ENCODE measurements at places on chromosomes 11 and 22.

- no peak for DNase-seq
Observed at GRCh38 chr22:42877597-42878340, 20.7 kb upstream of the ARFGAP3 start.

GRCh38 chr22:20869234-20869633 is 10.4 kb downstream of the SNAP29 start:
- DNase-seq = no peak

DNA sequence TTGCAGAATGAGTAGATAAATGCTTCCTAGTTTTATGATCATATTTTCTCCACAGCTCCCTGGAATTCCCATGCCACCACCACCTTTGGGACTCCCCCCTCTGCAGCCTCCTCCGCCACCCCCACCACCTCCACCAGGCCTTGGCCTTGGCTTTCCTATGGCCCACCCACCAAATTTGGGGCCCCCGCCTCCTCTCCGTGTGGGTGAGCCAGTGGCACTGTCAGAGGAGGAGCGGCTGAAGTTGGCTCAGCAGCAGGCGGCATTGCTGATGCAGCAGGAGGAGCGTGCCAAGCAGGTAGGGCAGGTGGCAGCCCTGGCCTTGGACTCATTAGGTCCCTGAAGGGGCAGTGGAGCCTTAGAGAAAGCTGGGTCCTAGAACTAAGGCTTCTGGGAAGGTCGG is 2.9 kb downstream of the SF3B2 start:
- no peak for DNase-seq

- DNase-seq = no peak
Observed at GRCh38 chr22:32164075-32164860, 5.2 kb upstream of the C22orf42 start.

- no peak for DNase-seq
Observed at GRCh38 chr11:117572129-117572528, 224.9 kb downstream of the DSCAML1 start.

- no peak for DNase-seq
Observed at GRCh38 chr11:70476669-70477068, 78.3 kb downstream of the CTTN start.

DNA sequence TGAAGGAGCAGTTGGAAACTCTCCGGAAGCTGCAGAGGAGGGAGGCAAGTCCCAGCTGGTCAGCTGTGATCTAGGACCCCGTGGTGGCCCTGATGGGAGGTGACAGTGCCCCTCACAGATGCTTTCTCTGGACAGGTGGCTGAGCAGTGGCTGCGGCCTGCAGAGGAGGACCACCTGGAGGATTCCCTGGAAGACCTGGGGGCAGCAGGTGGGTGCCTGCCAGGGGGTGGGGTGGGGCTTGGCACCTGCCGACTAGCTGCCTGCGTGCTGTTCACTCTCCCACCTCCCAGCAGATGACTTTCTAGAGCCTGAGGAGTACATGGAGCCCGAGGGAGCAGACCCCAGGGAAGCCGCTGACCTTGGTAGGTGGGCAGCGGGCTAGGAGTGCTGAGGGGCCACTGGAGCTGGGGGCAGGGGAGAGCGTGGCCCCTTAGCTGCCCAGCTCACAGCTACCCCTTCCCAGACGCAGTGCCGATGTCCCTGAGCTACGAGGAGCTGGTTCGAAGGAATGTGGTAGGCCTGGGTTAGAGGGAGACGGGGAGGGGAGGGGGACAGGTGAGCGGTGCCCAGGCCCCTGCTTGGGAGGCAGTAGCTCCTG is 3.1 kb downstream of the SCO2 start:
- DNase-seq = no peak

GRCh38 chr11:11577932-11578911 is 43.6 kb downstream of the GALNT18 start:
- DNase-seq = no peak

DNA sequence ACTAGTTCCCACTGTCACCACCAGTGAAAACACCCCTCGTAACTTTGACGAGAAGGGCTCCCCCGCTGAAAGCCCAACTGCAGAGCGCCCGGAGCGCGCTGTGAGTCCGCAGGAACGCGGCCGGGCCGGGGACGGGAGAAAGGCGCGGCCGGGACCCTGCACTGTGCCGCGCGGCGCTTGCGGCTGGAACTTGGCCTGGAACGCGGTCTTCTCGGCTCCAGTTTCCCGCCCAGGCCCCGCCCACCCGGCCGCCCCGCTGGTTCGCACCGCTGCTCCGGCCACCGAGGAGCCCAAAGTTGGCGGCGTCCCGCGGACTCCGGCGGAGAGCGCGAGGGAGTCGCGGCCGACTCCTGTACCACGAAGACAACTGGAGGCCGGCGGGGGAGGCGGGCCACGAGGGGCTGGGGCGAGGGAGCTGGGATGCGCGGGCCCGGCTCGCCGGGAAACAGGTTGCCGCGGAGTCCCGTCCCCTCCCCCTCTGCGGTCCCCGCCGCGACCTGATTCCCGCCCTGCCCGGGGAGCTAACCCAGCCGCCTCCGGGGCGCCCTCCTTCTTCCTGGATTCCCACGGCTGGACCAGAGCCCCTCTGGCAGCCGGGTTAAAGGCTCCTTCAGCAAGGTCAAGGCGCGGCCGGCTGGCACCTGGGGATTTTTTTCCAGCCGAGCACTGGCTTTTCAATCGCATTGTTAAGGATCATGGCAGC is 3.4 kb downstream of the TENM4 start:
- DNase-seq = no peak

DNA sequence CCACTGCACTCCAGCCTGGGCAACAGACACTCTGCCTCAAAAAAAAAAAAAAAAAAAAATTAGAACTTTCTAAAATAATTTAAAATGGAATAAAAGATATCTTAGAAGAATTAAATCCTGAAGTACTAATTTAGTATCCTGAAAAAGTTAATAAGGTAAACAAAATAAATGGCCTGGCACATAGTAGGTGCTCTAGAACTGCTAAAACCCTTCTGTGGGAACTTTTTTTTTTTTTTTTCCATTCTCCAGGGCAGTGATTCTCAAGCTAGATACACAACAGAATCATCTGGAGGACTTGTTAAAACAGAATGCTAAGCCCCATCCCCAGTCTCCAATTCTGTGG is 65.3 kb downstream of the MAML2 start:
- no peak for DNase-seq

DNA sequence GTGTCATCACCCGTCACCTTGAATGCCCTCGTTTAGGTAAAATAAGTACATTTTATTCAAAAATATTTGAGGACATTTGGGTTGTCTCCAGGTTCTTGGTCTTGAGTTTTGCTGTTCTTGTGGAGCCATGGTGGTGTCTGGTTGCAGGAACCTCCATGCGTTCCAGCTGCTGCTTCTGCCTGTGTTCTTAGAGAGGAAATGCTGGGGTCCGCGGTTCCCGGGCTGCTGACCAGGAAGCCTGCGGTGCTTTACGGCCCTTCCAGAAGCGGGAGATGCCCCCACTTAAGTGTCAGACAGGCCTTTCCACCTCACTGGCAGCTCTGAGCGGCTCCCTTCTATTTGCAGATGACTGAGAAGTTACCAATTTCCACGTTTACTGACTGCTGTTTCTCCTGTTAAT is 66.8 kb downstream of the LRP5 start:
- no peak for DNase-seq

- no peak for DNase-seq
Observed at GRCh38 chr22:41927813-41928212, 1.2 kb upstream of the TNFRSF13C start.

GRCh38 chr11:117985953-117986887 is at the start of gene IL10RA:
Gene IL10RA, plus strand, starts transcription at chr11:117986394. Its CDS starts 74 bp downstream, at chr11:117986468.
- peak; percentile 85 for DNase-seq

DNA sequence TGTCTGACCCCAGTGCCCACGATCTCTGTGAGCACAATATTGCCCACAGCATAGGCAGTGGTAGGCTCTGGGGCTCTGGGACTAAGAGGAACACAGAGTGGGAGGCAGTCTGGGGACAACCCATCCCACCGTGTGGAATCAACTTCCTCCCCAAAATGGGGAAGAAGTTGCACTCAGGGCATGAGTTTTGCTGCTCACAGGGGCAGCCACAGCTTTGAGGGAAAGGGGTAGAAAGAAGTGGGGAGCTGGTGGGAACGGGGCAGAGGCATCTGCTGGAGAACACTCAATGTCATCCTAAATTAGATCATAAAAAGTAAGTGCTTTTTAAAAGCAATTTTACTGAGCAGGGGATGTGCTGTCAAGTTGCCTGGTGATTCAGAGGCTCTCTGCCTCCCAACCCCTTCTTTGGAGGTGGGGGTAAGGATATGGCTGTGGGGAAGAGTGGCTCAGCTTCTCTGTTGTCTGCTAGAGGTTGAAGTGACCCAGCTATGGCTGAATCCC is 233.8 kb upstream of the NCAM1 start:
- DNase-seq = no peak

DNA sequence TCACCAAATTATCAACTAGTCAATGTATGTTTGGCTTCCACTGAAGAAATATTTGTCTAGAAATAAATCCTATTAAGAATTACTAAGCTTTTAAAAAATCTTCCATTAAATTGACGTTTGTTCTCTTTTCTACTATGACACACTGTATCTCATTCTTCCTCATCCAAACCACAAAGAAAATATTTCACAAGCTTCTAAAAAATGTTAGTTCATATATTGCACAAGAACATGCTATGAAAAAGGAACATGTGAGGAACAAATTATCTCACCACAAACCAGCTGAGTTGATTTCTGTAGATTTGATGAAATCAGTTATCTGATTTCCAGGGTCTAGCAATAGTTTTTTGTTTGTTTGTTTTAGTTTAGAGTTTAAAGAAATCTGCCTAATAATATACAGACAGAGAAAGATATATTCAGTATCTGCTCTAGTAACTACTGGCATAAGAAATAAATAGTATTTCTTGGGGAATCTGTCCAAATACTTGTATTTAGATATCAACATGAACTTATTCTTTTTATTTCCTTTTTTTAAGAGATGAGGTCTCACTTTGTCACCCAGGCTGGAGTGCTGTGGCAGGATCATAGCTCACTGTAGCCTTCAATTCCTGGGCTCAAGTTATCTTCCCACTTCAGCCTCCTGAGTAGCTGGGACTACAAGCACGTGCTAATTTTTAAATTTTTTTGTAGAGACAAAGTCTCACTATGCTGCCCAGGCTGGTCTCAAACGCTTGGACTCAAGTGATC is 161.7 kb downstream of the ATG16L2 start:
- DNase-seq = no peak

DNA sequence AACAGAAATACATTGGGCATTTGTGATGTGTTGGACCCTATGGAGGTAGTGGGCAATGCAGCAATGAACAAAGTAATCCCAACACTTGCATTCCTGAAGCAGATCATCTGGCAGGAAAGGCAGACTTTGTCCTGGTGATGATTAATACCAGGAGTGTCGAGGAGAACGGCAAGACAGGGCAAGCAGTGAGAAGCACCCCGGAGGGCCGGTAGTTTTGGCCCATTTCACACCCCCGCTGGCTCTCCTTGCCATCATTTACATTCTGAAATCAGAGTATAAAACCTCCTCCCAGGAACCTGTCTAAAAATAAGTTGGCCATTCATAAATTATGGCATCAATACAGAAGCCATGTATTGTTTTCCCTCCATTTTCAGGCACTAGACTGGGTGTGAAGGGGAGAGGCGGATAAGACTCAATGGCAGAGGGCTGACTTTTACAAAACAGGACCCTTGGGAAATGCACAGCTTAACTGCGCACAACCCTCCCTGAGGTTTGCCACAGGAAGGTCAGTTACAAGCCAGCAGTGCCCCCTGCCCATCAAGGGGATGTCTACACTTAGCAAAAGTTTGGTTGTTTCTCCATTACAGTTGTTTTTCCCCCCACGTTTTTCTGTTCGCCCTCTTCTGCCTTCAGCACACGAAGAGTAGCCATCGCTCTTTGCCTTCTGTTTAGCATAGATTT is 55.6 kb downstream of the OPCML start:
- DNase-seq = no peak

- no peak for DNase-seq
Observed at GRCh38 chr11:60018058-60018457, 1.1 kb downstream of the OOSP4B start.

DNA sequence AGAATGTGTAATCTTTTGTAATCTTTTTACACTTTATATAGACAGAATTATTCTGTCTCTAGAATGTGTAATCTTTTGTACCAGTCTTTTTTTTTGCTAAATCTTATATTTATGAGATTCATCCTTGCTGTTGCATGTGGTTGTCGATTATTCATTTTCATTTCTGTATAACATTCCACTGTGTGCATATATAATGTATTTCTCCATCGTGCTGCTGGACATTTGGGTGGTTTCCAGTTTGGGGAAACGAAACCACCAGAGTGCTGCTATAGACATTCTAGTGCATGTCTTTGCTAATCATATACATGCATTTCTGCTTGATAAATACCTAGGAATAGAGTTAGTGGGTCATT is 146.5 kb downstream of the GRIK4 start:
- no peak for DNase-seq

DNA sequence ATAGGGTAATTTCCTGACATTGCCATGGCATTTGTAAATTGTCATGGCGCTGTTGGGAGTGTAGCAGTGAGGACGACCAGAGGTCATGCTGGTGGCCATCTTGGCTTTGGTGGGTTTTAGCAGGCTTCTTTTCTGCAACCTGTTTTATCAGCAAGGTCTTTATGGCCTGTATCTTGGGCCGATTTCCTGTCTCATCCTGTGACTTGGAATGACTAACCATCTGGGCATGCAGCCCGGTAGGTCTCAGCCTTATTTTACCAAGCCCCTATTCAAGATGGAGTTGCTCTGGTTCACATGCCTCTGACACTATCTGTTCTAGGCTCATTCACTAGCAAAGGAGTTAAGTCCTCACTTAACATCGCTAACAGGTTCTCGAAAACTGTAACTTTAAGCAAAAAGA is 1374.2 kb downstream of the FAM181B start:
- DNase-seq = no peak

DNA sequence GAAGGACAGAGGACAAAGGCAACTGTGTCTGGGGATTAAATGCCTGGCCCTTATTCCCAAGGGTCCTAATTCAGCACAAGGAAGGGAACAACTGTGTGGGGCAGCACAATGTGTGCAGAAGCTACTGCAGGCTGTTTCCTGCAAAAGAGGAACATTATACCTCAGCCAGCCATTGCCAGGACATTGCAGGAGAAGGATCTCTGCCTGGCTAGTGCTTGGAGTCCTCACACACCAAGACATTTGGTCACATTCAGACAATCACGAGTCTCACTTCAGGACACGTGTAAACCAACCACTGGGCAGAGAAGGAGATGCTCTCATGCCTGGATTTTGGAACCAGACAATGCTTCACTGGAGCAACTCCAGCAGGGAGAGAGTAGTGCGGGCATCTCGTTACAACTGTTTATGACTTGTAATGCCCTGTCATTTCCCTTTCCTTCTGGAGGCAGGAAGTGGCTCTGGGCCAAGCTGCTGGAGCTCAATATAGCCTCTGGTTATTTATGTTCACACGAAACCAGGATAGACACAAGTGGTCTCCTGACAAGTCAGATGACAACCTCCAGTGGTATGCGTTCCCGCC is 23.9 kb upstream of the ZC3H12C start:
- no peak for DNase-seq

DNA sequence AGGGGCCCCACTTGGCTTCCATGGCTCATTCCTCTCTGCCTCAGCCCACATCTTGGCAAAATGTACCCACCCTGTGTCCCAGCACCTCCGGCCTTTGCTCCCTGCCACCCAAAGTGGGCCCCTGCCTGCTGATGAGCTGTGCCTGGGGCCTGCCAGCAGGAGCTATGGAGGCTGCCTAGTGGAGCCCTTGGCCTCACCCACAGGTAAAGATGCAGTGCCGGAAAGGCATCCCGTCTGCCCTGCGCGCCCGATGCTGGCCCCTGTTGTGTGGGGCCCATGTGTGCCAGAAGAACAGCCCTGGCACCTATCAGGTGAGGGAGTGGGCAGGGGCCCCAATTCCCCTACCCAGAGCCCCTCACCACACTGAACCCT is 1.3 kb downstream of the TBC1D10C start:
- DNase-seq = no peak
